ENCODE measurements at places on chromosomes 4 and X.

- no peak for DNase-seq
Measured at GRCh38 chr4:53511014-53511413, 80.3 kb downstream of the LNX1 start.

- DNase-seq, result no peak
Measured at GRCh38 chr4:110197529-110198042, 829 bp downstream of the ELOVL6 start.

- DNase-seq, result no peak
Measured at GRCh38 chrX:120136840-120137239, 21.1 kb upstream of the RHOXF1 start.

DNA sequence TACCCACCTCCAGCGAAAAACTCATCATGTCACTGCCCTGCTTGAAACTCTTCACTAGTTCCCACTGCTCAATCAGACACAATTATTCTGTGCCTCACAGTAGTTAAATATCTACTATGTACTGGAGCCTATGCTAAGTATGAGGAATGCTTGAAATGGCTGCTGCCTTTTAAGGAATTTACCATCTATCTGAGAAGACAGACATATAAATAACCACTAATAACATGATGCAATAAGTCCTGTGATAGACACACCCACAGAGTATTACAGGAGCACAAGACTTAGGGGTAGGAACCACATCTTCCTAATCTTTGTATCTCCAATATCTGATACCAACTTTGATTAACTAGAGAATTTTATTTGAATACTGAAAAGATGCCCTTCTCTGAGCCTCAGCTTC is 21.1 kb downstream of the SLC25A53 start:
- DNase-seq, result no peak

GRCh38 chr4:44563496-44563895 is 87.9 kb downstream of the YIPF7 start:
- DNase-seq, result no peak

DNA sequence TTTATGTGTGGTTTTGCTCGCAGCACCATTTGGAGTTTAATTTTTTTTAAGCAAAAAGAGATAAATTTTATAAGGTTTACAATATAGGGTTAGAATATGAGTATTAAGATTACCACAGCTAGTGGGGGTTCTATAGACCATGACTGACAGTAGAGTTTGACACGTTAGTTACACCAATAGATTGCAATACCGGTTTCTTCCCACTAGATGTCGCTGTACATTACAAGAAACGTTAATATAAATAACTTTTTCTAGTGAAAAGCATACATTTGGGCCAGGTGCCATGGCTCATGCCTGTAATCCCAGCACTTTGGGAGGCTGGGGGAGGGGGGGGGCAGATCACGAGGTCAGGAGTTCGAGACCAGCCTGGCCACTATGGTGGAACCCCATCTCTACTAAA is 433.6 kb downstream of the MAGEB5 start:
- DNase-seq, result peak; percentile 4

GRCh38 chrX:48522291-48522690 is 683 bp downstream of the EBP start:
- DNase-seq, result no peak

DNA sequence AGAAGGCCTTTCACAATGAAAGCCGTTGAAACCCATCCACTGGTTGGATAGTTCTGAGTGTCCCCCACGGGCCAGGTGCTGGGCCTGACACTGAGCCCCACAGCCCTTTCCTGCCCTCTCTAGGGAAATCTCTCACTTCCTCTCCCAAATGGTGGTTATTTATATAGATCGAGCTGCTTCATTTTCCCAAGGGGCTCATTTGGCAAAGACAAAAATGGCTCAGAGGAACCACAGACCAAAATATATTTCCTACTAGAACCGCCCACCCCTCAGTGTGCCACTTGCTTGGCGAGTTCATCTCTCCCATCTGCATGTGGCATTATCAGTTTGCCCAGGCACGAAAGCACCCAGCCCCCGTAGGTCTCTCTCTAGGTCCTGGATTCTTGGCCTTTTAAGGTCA is 53.3 kb upstream of the STIM2 start:
- DNase-seq, result no peak

- DNase-seq, result peak; percentile 15
Measured at GRCh38 chr4:150997141-150997540, 17.9 kb downstream of the LRBA start.

DNA sequence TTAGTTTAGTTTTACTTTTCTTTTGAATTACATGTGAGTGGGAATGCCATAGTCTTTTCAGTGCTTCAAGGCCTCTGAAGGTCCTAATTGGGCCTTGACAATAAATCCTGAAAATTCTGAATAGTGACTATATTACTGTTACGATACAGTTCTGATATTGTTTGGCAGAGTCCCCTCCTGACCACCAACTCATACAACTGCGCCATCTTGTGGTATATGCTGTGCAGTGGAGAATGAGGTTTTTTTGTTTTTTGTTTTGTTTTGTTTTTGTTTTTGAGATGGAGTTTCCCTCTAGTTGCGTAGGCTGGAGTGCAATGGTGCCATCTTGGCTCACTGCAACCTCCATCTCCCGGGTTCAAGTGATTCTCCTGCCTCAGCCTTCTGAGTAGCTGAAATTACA is 56.6 kb upstream of the CHRDL1 start:
- no peak for DNase-seq

DNA sequence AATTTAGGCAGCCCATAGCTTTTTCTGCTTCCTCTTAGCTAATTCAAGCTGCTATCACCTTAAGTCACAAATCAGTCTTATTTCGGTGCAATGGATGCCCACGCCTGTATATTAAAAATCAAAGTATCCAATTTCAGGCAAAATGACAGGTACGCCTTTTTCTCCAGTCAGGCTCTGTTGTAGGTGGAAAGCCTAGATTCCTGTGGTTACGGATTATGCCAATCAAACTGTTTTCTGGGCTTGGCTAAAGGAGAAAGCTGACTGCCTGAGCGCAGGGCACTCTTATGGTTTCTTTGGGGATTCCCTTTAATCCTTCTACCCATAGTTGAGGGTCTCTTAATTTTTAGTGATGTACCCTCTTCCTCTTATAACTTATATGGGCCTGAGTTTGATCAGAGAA is 550.5 kb downstream of the PDHA2 start:
- no peak for DNase-seq

DNA sequence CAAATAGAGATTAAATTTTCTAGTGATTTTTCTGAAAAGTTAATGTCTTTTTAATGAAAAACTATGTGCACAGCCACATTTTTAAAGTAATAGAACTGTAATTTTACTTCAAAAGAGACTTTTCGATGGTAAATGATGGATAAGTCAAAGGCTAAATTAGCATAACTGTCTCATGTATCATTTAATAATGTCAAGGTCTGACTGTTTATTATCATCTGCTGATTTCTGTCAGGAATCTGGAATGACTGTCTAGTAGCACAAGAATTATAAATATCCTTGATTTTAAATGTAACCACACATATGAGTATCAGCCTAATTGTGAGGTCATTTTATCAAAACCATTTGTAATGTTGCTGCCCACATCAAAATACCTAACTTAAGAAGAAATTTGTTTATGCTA is 333.8 kb downstream of the EPHA5 start:
- DNase-seq, result no peak

DNA sequence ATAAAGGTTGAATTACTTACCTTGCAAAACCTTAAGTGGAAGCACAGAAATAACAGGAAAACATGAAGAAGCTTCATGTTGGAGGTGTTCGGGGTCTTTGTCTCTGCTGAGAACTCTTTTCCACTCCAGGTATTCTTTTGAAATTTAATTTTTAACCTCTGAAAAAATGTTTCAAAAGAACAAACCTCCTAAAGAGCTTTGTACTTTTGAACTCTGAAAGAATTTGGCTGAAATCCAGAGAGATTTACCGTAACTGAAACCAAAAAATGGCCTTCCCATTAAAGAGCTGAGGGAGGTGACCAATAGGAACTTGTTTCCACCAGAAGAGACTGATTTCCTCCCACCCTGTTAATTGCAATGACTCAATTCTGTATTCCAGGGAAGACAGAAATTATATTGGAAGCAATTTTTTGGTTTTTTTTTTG is at the start of gene CFI:
TSS of gene CFI (minus strand) at position 105 of the 425 bp plus-strand sequence. CDS start at position 77, 28 bp downstream.
- no peak for DNase-seq

Measured in Panc1 (cell line).